ENCODE measurements at places on chromosomes 6 and 20.

- DNase-seq = no peak
Measured at GRCh38 chr6:16684896-16685554, 76.2 kb downstream of the ATXN1 start.

- DNase-seq = no peak
Measured at GRCh38 chr6:35487658-35488516, 9.0 kb downstream of the TEAD3 start.

GRCh38 chr6:117482240-117483003, at the start of gene DCBLD1:
DCBLD1 (plus strand) TSS chr6:117482674; CDS start chr6:117482782, 108 bp downstream.
- no peak for DNase-seq

- DNase-seq = no peak
Measured at GRCh38 chr6:13189710-13190109, 138.6 kb downstream of the TBC1D7 start.

GRCh38 chr20:61312925-61313324, 60.9 kb downstream of the CDH4 start:
- no peak for DNase-seq

GRCh38 chr6:28107506-28107905, 16.9 kb upstream of the ZSCAN16 start:
- no peak for DNase-seq

DNA sequence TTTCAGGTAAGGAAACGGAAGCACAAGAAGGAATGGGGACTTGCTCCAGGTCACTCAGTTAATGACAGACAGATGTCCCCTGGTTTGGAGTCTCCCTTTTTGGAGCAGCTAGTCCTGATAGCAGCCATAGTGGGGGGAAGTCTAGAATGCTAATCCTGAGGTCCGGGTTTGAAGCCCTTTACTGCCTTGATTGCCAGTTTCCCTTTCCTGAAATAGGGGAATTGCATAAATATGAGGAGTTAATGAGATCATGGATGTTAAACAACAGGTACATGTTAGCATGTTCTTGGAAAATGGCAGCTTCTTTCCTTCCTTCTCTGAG, 341 bp upstream of the TTPAL start:
- DNase-seq = no peak

- DNase-seq = peak; percentile 38
Measured at GRCh38 chr6:31729979-31730630, 1.0 kb upstream of the DDAH2 start.

GRCh38 chr20:17570347-17571152, 675 bp downstream of the DSTN start:
- peak; percentile 22 for DNase-seq

GRCh38 chr6:16086965-16087364, 41.9 kb upstream of the MYLIP start:
- DNase-seq = no peak

DNA sequence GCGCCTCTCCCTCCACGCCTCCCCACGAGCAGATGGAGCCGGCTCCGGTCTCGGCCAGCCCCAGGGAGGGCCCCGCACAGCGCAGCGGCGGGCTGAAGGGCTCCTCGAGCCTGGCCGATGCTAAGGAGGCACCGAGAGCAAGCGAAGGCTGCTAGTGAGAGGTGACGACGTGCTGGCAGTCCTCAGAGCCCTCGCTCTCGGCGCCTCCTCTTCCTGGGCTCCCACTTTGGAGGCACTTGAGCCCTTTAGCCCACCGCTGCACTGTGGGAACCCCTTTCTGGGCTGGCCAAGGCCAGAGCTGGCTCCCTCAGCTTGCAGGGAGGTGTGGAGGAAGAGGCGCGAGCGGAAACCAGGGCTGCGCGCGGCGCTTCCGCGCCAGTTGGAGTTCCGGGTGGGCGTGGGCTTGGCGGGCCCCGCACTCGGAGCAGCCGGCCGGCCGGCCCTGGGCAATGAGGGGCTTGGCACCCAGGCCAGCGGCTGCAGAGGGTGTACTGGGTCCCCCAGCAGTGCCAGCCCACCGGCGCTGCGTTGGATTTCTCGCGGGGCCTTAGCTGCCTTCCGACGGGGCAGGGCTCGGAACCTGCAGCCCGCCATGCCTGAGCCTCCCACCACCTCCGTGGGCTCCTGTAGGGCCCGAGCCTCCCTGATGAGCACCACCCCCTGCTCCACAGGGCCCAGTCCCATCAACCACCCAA, 2.5 kb upstream of the TMEM14C start:
- DNase-seq = no peak

DNA sequence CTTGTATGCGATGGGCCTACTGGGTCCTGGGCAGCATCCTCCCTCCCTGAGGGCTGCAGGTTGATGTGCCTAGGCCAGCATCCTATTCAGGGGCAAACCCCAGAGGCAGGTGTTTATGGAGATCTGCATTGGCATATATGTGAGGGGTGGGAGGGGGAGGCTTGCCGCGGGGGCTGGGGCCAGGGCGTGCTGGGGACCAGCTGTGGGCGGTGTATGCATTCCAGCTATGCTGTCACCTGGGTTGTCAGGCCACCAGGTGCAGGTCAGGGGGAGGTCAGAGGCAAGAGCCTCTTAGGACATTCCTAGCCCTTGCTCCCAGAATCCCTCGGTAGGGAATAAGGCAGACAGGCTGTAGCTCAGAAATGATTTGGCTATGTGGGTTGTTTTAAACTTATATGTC, 11.9 kb downstream of the FOXA2 start:
- no peak for DNase-seq

GRCh38 chr6:149581349-149581748, 15.2 kb downstream of the GINM1 start:
- DNase-seq = no peak

GRCh38 chr6:36402481-36402880, 15.0 kb upstream of the ETV7 start:
- DNase-seq = no peak

DNA sequence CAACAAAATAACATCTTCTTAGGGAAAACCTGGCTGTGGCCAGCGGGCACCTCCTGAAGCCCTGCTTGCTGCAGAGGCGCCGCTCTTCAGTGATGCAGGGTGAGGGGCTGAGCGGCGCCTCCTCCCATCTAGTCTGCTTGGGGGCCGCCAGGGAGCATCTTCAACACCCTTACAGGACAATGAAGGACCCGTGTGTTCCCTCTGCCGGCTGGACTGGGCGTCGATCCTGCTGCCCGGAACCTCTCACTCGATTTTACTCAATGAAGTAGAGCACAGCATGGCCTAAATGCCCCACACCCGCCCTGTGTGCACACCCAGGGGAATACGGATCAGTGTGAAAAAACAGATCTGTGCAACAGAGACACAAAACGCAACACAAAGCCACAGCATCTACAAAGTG, 28.5 kb upstream of the MPC1 start:
- DNase-seq = no peak

GRCh38 chr6:149897855-149898744, at the start of gene RAET1E:
RAET1E (minus strand) TSS chr6:149898113; CDS start chr6:149890901, 7,212 bp downstream.
- no peak for DNase-seq

GRCh38 chr6:50998905-50999304, 180.2 kb downstream of the TFAP2B start:
- DNase-seq = no peak

DNA sequence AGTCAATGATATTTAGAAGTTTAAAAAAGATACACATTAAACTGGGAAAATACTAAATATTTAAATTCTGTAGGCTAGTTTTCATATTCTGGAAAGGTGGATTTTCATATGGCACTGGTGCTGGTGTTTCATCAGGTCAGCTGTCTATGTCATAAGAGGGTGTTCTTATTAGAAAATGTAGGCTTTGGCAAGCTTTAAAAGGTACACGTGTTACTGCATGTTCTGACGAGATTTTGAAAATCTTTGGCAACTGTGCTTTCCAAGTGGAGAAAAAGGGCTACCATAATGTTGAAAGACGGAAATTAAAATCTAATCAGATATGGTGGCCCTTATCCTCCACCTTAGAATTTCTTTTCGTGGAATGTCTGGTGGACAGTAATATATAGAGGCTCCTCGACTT, 30.0 kb downstream of the SLC22A3 start:
- no peak for DNase-seq

DNA sequence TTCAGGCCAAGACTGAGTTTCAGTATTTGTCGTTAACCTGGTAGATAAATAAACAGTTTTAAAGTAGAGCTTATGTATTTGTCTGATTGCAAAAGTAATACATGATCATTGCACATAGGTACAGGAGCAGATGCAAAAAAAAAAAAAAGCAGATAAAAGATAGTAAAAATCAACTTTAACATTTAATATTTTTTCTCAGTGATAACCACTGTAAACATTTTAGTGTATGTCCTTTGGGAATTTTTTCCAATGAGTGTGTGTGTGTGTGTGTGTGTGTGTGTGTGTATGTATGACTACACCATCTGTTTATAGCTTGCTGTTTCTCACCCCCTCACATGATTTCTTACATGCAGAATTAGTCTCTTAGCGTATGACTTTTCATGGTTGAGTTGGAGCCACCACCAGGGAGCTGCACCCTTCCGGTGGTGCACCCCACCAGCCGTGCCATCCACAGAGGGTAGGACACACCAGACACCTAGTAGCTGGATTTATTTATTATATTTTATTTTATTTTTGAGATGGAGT, 26.3 kb downstream of the WRNIP1 start:
- DNase-seq = no peak

GRCh38 chr20:64053841-64054661, 4.6 kb upstream of the SOX18 start:
- no peak for DNase-seq

DNA sequence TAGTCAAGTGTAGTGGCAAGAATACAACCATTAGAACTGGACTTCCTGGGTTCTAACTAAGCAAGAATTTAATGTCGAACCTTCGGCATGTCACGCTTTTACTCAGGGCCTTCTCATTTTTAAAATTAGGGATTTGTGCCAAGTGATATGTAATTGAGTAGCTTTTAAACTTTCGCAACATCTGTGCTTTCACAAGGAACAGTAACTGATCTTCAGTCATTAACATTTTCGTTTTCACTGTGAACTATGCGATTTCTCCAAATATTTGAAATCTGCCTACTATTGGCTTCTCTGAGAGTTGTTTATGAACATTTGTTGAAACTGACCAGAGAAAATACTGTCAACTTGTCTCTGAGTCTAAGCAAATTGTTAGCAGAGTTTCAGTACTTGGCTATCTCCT, 27.6 kb downstream of the GRM1 start:
- DNase-seq = no peak

DNA sequence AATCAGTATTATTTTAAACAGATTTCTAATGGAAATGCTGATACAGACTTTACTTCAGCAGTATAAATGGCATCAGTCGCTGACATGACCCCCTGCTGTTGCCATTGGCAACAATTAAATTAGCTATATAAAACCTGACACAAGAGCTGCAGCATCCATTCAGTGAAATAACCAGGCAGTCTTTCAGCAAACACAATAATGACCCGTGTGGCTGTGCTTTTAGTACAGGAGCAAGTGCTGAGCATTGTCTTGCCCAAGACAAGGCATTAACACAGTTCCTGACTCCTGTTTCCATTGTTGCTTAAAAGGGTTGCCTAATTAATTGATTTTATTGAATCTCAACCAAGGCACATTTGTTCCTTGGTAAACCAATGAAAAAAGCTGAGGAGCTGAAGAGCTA, 382.1 kb downstream of the HACE1 start:
- DNase-seq = no peak

DNA sequence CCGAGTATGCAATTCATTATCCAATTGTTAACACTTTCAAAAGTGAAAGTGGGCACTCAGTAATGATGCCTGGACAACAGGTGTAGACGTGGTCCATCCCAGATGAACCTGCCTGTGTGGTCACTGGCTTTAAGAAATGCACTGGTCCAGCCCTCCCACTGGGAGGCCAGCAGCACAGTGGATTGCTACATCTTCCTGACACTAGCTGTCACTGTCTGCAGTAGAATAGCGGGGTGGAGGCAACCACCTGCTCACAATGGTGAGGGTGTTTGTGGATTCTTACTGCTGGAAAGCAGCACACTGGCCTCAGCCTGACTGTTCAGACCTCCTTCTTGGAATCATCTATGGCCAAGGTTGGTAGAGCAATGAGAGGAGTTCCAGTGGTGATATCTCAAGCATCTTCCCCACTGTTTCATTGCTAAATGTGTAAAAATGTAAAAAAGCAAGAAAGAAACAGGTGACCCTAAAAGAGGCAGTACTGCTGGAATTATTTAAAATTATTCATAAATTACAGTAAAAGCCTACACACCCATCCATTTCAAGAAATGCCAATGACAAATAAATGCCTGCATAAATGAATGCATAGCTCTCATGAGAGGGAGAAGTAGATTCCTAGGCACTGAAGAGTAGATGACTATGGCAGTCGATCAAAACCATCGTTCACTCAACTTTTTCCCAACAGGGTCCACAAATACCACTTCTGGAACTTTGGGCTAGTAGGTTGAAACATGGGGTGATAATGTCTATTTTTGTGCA, 228.0 kb upstream of the PLN start:
- no peak for DNase-seq

GRCh38 chr20:23311947-23312506, 38.6 kb upstream of the NXT1 start:
- DNase-seq = no peak

DNA sequence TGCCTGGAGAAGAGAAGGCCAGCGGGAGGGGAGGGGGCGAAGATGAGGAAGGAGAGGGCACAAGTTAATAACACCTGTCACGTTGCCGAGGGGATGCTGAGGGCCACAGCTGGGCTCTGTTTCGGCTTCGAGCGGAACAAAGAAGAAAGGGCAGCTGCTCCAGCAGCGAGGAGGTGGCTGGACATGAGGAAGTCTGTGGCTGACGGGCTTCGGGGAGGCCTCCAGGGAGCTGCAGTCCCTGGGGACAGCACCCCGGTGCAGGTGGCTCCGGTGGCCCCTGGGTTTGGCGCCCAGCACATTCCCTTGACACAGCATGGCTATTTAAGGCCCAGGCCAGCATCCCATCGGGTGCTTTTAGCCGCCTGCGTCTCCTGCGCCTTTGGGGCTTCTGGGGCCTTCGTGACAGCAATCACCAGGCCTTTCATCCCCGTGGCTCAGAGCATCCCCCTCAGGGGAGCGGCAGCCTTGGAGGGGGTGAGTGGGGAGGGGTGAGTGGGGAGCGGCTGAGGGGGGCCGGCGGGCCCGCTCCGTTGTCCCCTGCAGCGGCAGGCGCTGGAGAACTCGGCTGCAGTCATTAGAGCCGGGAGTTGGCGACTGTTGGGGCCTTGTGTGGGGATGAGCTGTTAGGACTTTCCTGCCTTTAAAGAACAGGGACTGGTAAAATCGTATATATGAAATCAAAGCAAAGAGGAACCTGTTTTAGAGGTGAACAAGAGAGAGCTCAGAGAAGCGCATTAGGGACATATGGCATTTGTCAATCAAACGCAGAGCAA, 99.0 kb downstream of the TMEM242 start:
- DNase-seq = no peak

GRCh38 chr6:6331393-6331792, 10.9 kb upstream of the F13A1 start:
- no peak for DNase-seq

DNA sequence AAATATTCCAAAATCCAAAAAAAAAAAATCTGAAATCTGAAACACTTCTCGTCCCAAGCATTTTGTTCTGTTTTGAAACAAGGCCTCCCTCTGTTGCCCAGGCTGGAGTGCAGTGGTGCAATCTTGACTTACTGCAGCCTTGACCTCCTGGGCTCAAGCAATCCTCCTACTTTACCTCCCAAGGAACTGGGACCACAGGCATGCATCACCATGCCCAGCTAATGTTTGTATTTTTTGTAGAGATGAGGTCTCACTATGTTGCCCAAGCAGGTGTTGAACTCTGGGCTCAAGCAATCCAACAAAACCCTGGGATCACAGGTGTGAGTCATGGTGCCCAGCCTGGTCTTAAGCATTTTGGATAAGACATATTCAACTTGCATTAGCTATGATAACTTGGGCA, 13.6 kb downstream of the SESN1 start:
- DNase-seq = no peak

Measured in NCI-H1694 (cell line).